ENCODE measurements at places on chromosomes 16 and 17.

GRCh38 chr16:86522634-86523033 lies 12.3 kb downstream of the FOXF1 start:
- DNase-seq: no peak

GRCh38 chr16:88514070-88514469 lies 56.1 kb upstream of the ZC3H18 start:
- DNase-seq: no peak

- DNase-seq: no peak
These were observed 235.1 kb upstream of the NLRP1 start for GRCh38 chr17:5819396-5819795.

DNA sequence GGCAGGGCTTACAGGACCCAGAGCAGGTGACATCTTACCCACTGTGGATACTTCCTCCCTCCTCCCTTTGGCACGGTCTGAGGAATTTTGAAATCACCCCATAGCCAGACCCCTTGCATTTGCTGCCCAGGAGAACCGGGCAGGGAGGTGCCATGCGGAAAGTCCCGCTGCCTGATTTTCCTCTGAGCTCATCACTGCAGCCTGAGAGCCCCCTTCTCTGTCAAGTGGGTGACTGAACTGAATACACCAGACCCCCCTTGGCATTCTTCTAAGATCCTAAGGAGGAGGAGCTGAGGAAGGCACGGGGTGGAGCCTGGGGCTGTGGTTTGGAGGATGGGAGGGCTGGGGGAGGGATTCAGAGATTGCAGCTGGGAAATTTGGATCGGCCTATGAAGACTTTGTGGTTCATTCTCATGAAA lies 173.4 kb downstream of the RAB11FIP4 start:
- DNase-seq: no peak

DNA sequence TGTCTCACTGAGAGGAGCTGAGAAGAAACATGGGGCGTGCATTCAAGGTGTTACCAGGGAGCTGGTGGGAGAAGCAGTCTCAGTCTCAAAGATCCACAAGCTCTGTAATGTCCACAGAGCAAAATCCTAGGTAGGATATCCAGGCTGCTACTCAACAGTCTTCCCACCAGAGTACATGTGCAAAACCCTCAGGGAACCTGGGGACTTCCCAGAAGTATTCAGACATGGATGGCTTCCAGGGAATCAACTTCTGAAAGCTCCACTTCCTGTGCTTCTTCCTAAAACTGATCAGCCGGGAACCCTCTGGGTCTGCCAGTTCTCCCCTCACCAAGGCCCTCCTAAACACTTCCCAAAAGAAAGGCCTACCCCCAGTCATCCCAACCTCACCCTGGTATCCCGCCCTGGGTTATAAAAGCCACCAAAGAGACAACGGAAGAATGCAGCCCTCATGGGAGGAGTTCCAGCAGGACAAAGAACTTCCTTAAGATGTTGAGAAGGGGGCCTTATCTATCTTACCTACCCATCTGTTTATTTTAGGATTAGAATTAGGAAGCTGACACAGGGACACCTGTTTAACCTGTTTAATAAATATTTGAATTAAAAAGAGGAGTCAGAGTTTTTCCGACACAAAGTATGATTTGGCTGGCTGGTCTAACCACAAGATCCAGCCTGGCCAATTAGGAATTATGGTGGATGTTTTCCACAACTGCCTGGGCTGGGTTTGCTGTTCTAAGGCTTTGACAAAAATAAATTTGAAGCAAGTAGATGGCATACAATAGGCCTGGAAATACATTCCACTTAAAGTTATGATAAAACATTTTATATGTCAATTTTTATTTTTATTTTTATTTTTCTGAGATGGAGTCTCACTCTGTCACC lies 37.0 kb downstream of the CUEDC1 start:
- no peak for DNase-seq

GRCh38 chr17:48795444-48796162 lies 21.4 kb downstream of the TTLL6 start:
- DNase-seq: no peak

- DNase-seq: no peak
These were observed 857.4 kb upstream of the GOT2 start for GRCh38 chr16:59591480-59591879.

- no peak for DNase-seq
These were observed 28.3 kb downstream of the TTC19 start for GRCh38 chr17:16027708-16028584.

- DNase-seq: no peak
These were observed 25.7 kb downstream of the BAHCC1 start for GRCh38 chr17:81420769-81421462.

GRCh38 chr17:16314859-16315258 lies 38.4 kb downstream of the CENPV start:
- DNase-seq: no peak

DNA sequence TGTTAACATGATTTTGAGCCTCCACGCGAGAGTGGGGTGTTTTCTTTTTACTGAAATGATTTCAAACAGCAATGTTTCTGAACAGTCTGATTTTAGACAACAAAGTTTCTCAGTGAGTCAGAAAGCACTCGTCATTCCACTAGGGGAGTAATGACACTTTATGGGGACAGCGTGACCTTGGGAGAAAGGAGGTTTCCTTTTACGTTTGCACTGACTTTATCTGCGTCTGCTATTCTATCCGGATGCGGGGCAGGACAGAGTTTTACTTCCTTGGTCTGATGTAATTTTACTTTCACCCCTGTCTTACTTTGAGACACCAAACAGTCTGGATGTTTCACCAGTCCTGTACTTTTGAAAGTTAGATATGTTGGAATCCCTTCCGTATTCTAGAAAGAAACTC lies 20.7 kb downstream of the SLC47A1 start:
- DNase-seq: no peak

- DNase-seq: no peak
These were observed 54.7 kb upstream of the PVALEF start for GRCh38 chr17:81110488-81111040.

DNA sequence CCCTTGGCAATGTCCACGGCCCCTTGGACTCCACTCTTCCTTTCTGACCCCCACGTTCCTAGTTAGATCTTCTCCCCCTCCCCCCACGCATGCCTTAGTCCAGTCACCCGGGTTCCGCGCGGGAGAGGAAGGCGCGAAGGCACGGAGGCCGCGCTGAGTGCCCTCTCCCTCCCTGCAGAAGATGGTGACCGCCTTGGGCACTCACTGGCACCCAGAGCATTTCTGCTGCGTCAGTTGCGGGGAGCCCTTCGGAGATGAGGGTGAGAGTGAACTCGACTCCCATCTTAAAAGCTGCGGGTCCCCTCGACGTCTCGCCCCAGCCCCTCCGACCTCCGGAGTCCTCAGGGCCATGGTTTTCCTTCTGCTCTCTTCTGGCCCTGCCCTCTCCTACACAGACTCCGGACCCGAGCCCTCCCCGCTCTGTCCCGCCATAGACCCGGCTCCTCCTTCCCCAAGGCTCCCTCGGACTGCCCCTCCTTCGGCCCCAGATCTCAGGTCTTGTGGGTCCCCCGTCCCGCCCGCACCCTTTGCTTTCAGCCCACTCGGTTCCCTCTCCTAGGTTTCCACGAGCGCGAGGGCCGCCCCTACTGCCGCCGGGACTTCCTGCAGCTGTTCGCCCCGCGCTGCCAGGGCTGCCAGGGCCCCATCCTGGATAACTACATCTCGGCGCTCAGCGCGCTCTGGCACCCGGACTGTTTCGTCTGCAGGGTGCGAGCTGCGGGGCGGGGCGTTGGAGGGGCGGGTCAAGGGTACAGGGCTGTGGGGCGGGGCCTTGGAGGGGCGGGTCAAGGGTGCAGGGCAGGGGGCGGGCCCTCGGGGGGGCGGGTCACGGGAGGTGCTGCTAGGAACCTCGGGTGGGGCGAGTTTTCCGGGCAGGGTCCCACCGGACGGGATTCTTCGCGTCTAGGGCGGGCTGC lies 4.6 kb downstream of the TGFB1I1 start:
- DNase-seq: peak; percentile 82

DNA sequence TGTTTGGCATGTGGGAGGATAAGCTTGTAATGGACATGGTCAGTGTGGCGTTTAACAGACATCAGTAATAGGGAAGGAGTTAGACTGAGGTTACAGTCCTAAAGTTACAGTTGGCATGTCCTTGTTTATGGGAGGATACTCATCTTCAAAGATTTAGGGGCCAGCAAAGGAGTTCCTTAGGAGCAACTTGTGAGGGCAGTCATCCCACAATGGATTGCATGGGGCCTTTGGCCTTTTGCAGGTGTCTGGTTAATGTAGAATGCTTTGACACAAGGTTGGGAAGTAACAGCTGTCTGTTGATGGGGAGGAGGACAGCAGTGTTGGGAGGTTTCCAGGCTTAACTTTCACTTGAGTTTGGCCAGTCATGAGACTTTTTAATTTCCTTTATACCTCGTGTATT lies 2.2 kb downstream of the NUBP1 start:
- no peak for DNase-seq
